GM12864 (cell line): ENCODE measurements at places on chromosomes 11 and 22.

GRCh38 chr22:19674129-19674928 lies 40.0 kb upstream of the SEPTIN5 start:
- no peak for DNase-seq

DNA sequence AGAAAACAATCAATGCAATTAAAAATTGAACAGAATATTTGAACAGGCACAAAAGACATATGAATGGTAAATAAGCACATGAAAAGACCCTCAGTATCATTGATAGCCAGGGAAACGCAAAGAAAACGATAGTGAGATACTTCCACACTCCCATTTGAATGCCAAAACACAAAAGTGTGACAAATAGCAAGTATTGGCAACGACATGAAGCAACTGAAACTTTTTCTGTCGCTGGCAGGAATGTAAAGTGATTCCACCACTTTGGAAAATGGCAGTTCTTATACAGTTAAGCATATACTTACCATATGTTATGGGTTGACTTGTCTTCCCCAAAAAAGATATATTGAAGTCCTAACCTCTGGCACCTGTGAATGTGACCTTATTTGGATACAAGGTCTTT lies 62.9 kb upstream of the NAV2 start:
- no peak for DNase-seq

DNA sequence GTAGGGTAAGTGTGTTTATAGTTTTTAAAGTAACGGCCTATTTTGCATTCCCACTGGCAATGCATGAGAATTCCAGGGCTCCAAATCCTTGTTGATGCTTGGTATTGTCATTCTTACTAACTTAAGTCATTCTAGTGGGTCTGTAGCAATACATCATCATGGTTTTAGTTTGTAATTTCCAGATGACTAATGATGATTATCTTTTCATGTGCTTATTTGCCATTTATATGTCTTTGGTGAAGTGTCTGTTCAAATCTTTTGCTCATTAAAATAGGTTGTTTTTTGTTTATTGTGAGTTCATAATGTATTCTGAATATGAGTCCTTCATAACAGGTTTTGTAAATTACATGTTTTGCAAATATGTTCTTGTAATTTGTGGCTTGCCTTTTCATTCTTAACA lies 31.2 kb downstream of the MTMR3 start:
- DNase-seq: no peak

DNA sequence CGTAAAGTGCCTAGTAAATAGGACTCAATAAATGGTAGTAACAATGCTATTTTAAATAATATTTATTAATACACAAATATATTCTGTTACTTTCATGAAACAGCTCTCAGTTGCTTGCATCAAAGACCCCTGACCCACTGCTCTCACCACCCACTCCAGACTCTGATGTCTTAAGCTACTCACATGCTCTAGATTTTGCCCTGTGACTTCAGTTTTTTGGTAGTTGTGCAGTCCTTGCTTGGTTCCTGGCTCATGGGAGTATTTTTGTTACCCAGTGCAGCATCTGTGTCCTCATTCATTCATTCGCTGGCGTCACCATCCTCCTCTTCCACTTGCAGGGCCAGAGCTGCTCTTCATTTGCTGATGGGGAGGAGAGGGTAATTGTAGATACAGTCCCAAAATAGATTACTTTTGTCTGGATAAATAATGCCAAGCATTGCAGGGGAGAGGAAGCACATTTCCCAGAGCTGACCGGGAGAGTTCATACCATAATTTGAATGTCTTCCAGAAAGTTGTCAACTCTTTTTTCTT lies 12.7 kb downstream of the MRPL48 start:
- DNase-seq: no peak

- no peak for DNase-seq
Measured at GRCh38 chr22:47816863-47817210, 1054.4 kb downstream of the TBC1D22A start.

DNA sequence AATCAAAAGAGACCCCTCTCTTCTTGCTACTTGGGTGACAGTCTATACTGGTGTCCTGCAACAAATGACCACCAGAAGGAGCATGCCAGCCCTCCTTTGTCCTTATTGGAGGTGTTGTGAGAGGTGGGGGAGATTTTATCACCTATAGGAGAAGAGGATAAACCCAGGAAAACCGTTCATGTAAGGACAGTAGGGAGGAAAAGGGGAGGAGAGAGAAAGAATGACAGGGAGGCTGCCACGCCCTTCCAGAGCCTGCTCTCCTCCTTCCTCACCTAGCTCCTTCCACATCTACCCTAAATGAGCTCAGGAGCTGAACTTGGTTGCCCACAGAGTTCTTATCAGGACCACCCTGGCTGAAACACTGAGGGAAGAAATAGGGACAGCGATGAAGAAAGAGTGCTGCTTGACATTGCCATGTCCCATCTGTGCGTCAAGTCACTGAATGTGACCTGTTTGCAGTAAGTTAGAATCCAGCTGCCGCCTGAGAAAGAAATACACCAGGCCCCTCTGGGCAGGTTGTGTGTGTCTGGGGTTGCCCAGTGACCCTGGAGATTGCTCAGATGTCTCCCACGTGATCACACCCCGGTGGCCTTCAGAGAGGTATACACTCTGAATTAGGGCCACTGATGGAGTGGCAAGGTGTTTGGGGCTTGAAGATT lies 40.4 kb upstream of the ETS1 start:
- no peak for DNase-seq

- DNase-seq: no peak
Measured at GRCh38 chr11:12404436-12404835, 27.1 kb downstream of the PARVA start.

DNA sequence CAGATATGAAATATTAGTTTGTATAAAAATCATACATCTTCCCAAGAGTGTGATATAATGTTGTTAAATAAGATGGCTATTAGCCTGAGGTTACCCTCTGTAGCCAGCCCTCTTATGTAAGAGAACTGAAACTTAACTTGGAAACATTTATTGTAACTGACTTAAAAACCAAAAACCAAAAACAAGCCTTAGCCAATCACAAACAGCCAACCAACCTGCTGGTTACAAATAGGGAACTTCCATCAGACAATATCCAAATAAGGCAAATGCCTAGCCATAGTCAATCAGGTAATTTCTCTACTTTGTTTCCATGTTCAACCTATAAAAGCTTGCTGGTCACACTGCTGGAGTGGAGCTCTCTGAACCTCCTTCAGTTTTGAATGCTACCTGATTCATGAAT lies 14.1 kb downstream of the KBTBD3 start:
- no peak for DNase-seq

DNA sequence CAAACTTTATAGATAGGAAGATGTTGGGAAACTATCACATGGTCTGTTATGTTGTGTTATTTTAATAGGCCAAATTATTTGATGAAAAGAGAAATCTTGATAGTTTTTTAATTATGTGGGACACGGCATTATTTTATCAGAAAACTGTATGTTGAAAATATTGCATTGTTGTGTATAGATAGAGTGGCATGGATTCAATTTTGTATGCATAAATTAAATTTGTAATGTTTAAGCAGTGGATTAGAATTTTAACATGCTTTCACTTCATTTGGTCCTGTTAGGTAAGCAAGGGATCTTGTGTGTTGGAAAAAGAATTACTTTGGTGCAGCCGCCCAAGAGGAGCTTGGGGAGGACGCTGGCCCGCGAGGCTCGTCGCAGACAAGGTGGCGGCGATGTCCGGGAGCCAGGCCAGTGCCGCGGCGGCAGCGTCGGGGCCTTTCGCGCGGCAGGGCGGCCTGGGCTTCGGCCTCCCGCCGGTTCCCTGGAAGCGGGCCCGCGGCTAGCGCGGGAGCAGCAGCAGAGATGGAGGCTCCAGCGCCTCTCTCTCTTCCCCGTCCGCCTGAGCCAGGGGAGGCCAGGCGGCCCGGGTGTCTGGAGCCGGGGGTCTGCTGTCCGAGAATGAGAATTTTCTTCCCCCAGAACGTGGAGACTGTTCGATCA lies 82.7 kb downstream of the GGT1 start:
- no peak for DNase-seq

- DNase-seq: no peak
Measured at GRCh38 chr11:67379061-67380058, 6.0 kb upstream of the CLCF1 start.

DNA sequence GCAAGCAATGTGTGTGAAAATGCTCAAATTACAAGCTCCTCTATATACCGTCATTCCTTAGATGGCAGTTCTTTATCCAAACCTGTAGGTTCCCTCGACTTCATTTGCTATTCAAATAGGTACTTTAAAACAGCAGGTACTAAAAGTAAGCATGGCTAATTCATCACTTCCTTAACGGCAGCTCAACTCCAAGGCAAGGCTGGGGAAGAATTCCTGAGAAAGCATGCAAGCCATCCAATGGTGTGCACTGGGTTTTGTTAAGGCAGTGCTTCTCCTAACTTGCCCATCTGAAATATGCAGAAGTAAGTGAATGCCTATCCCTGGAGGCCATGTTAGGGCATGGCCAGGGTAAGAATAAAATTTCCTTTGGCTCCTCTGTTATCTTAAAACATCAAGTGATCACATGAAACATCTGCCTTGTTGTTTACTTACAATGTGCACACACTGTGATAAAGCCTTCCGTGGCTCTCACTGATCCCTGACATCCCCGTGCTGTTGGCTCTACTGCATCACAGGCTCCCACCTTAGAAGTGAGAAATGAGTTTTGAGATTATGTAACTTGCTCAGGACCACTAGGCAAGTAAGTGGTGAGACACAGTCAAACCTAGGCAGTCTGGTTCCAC lies 52.1 kb downstream of the SMCO4 start:
- no peak for DNase-seq

DNA sequence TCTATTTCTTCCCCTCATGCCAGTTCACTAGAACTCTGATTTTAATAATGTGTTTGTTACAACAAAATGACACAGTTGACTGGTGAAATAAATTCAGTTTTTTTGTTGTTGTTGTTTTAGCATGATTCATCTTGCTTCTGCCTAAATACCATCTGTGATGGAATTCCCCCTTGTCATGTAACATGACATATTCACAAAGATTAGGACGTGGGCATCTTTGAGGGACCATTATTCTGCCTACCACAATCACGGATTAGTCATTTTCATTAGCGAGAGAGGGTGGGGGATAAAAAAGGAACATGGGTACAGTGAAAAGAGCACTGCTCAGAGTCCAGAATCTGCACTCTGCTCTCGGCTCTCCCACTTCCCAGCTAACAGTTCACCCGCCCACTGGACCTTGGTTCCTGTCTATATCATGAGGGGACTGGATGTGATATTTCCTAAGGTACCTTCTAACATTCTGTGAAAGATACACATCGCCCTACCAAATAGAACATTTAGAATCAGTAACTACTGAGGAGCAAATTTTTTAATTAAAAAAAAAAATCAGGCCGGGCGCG lies 11.3 kb downstream of the HTATIP2 start:
- no peak for DNase-seq

- DNase-seq: no peak
Measured at GRCh38 chr11:43927925-43928707, 14.3 kb upstream of the C11orf96 start.

- no peak for DNase-seq
Measured at GRCh38 chr11:80104191-80104590, 663.4 kb upstream of the TENM4 start.

GRCh38 chr11:122642472-122642922 lies 13.0 kb upstream of the UBASH3B start:
- no peak for DNase-seq

DNA sequence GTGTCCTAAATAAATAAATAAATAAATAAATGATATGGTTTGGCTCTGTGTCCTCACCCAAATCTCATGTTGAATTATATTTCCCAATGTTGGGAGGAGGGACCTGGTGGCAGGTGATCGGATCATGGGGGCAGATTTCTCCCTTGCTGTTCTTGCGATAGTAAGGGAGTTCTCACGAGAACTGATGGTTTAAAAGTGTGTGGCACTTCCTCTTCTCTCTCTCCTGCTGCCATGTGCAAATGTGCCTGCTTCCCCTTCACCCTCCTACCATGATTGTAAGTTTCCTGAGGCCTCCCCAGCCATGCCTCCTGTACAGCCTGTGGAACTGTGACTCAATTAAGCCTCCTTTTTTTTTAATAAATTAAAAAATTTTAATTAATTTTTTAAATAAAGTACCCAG lies 138.2 kb downstream of the FBXO7 start:
- DNase-seq: no peak

GRCh38 chr11:106208760-106209159 lies 131.3 kb downstream of the AASDHPPT start:
- DNase-seq: no peak

GRCh38 chr11:121929581-121929980 lies 186.4 kb downstream of the BLID start:
- DNase-seq: no peak

DNA sequence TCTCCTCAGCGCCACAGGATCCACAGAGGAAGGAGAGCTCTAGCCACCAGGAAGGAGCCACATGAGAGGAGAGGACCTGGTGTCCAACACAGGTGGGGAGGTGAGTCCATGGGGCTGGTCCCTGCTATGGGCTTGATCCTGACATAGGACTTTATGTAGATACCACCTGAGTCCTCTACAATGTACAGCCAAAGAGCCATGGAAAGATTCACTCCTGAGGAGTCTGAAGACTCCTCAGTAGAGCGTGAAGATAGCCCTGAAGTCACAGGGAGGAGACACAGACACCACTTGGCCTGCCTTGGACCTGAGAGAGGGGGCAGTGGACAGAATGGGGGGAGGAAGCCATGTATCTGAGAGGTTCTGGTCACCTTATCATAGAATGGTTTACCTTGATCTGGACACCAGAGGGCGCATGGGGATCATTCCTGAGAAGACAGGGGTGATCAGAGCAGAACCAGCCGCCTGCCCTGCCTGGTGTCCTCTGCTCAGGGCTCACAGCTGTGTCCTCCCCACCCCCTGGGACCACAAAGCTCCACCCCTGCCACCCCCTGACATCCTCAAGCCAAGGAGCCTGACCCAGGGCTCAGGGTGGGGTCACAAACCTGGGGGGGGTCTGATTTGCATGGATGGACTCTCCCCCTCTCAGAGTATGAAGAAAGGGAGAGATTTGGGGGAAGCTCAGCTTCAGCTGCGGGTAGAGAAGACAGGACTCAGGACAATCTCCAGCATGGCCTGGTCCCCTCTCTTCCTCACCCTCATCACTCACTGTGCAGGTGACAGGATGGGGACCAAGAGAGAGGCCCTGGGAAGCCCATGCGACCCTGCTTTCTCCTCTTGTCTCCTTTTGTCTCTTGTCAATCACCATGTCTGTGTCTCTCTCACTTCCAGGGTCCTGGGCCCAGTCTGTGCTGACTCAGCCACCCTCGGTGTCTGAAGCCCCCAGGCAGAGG lies 77.0 kb downstream of the ZNF280B start:
- DNase-seq: no peak

- no peak for DNase-seq
Measured at GRCh38 chr22:35206889-35207288, 50.4 kb upstream of the HMGXB4 start.
